ENCODE measurements at places on chromosomes 1 and 21.

DNA sequence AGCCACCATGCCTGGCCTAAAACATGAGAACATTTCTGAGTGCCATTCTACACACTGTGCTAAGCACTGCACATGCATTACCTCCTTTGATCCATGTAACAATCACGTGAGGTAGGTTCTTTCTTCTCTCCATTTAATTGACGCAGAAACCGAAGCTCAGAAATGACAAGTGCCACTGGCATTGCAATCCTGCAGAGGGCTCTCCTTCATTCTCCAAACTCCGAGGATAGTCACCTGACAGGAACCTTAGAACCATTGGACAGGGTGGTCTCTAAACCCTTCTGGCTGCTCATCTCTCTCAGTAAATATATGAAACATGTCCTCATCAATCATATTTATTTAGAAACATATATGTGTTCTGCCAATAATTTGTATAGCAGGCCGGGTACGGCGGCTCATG, 167.1 kb upstream of the JUN start:
- no peak for DNase-seq

GRCh38 chr1:57311411-57311810, 112.4 kb downstream of the DAB1 start:
- no peak for DNase-seq

- no peak for DNase-seq
Observed at GRCh38 chr1:198493329-198493728, 47.2 kb downstream of the ATP6V1G3 start.

DNA sequence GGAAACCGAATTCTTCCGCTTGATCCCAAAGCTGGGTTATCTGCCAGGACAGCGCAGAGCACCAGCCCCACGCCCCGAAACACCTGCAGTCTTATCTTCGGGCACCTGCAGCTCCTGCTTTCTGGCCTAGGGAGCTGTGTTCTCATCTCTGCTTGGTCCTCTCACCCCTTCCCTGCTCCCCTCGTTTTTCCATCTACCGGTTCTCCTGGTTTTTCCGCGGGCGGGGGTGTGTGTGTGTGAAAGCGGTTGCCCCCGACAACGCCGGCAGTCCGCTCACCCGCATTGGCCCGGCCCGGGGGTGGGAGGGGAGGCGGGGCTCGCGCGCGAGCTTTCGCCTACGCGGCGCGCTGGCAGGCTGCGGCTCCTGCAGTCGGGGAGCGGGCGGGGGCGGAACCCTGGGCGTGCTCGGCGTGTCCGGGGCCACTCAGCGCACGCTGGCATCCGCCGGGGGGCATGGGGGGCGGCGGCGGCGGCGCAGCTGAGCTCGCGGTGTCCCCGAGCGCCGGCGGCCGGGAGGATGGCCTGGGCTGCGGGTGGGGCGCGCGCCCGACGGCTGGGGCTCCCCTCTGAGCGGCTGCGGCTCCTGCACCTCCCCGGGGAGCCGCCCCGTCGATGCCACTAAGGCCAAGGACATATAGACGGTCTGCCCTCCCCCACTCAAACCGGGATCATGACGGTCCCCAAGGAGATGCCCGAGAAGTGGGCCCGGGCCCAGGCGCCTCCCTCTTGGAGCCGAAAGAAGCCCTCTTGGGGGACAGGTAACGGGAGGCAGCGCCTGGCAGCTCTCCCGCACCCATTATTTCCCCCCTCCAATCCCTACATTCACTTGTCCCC, 3.2 kb downstream of the ATP8B2 start:
- DNase-seq = no peak

DNA sequence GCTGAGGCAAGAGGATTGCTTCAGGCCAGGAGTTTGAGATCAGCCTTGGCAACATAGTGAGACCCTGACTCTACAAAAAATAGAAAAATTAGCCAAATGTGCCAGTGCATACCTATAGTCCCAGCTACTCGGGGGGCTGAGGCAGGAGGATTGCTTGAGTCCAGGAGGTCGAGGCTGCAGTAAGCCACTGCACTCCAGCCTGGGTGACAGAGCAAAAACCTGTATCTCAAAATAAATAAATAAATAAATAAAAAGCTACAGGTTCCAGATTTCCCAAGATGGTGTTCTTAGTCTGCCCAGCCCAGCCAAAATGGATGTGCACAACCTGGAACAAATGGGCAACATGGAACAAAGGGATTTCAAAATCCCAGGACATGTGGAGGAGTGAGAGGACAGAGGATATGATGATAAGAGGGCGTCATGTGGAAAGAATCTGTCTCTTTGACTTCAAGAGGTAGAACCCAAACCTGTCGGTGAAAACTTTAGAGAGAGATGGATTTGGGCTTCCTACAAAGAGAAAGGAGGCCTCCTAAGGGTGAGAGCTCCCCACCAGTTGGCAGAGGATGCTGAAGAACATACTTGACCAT, 3.2 kb downstream of the EDARADD start:
- no peak for DNase-seq

- no peak for DNase-seq
Observed at GRCh38 chr1:90862782-90863181, 145.7 kb upstream of the BARHL2 start.

DNA sequence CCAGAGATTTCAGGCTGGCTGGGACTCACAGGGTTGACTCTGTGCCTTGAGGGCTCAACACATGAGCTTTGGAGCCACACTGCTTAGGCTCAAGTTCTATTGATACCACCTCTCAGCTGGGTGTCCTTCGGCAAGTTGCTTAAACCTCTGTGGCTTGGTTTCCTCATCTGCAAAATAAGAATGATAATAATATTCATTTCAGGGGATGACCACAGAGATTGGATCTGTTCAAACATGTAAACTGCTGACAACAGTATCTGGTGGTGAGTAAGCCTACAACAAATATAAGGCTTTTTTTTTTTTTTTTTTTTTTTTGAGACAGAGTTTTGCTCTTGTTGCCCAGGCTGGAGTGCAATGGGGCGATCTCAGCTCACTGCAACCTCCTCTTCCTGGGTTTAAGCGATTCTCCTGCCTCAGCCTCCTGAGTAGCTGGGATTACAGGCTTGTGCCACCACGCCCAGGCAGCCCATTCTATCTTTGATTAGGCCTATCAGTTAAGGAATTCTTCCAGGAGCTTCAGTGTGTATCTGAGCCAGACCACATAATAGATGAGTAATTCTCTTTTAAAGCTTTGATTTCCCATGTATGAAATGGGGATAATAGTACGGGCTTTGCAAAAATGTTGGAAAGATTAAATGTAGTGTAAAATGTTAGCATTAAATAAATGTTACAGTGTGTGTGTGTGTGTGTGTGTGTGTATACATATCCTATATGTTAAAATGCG, 437.6 kb downstream of the PRDM2 start:
- DNase-seq = no peak

- DNase-seq = no peak
Observed at GRCh38 chr1:193104502-193104906, 710 bp downstream of the GLRX2 start.

- no peak for DNase-seq
Observed at GRCh38 chr1:233010146-233010545, 59.7 kb downstream of the NTPCR start.

GRCh38 chr21:46022551-46023525, 41.3 kb downstream of the COL6A1 start:
- DNase-seq = no peak

- no peak for DNase-seq
Observed at GRCh38 chr1:51729824-51730301, 113.0 kb downstream of the OSBPL9 start.

DNA sequence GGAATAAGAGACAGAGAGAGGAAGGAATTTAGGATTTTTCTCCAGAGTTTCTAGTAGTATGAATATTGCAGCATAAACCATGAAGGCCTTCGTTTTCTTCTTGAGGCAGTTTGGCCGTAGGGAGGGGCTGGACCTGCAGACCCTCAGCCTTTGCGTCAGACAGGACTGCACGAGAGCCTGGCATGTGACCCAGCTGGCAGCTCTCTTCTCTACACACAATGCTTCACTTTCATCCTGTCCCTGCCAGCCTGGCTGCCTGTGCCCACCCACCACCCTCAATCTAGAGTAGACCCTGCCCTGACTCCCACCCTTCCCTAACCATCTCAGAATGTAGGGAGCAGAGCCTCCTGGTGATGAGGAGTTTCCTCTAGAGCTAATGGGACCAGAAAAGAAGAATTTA, 1.6 kb downstream of the CA14 start:
- no peak for DNase-seq

DNA sequence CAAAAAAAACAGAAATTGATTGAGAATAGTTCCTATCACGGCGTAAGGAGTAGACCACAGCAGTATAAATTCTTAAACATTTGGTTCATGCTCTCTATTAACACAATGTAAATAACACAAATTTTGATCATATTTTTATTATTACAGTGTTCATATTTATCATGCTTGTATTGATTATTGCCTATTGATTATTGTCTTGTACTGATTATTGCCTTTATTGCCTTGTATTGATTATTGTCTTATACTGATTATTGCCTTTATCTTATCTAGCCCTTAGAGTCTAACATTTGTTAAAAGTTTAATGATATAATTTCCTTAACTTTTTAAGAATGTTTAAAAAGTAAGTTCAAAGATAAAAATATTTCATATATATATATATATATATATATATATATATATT, 460.7 kb downstream of the KCNT2 start:
- no peak for DNase-seq

GRCh38 chr1:109400035-109400655, 2.4 kb upstream of the SORT1 start:
- DNase-seq = no peak

- DNase-seq = no peak
Observed at GRCh38 chr1:115317101-115318012, 20.7 kb downstream of the NGF start.

DNA sequence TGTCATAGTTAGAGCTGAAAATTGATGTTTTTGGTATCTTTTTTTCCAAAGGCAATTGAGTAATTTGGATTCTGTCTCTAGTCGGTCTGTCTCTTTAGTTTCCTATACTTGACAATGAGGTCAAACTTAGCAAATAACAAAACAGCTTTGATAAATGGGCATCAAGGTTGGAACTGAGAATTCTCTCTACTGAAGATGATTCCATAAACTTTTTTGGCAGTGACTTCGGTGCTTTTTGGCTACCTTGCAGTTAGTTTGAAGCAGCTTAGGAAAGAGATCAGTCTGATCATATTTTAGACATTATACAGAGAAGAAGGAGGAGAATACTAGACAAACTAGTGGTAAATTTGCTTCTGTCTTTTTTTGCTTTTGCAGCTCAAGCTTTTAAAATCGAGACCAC, 559 bp downstream of the VCAM1 start:
- no peak for DNase-seq

GRCh38 chr1:108033550-108033951, 68.6 kb upstream of the VAV3 start:
- DNase-seq = no peak

DNA sequence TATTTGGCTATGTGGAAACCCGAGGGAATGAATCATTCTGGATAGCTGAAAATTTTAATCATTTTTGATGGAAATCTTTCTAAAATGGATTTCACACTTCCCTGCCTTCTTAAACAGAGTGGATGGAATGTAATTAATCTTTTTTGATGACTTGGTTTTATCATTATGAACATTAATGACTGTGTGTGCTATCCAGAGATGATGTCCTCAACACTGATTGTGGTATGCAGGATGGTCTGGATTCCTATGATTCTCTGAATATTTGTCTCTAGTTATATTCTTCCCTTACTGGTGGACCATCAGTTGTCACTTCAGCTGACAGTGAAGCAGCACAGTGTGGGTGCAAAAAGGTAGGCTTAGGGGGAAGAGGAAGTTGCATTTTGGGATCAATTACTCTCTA, 513.5 kb downstream of the LMO4 start:
- DNase-seq = no peak

DNA sequence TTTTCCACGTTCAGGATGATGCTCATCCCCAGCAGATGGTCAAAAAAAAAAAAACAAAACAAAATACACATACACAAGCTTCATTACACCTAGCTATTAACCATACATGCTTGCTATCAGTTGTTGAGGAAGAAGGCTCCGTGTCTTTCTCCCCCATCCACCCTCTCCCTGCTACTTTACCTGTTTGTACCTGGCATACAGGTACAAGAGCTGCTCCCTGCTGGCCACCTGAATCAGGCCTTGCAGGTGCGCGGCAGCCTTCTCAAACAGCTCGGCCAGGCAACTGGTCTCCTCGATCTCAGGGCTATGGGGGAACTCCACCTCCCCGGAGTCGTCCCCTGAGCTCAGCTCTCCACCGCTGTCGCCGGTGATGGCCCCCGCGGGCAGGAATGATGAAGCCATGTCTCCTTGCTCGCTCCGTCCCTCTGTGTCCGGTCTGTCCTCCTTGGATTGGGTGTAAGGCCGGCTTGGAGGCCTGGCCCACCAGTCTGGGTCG, 464 bp downstream of the ACBD6 start:
- peak; percentile 35 for DNase-seq

DNA sequence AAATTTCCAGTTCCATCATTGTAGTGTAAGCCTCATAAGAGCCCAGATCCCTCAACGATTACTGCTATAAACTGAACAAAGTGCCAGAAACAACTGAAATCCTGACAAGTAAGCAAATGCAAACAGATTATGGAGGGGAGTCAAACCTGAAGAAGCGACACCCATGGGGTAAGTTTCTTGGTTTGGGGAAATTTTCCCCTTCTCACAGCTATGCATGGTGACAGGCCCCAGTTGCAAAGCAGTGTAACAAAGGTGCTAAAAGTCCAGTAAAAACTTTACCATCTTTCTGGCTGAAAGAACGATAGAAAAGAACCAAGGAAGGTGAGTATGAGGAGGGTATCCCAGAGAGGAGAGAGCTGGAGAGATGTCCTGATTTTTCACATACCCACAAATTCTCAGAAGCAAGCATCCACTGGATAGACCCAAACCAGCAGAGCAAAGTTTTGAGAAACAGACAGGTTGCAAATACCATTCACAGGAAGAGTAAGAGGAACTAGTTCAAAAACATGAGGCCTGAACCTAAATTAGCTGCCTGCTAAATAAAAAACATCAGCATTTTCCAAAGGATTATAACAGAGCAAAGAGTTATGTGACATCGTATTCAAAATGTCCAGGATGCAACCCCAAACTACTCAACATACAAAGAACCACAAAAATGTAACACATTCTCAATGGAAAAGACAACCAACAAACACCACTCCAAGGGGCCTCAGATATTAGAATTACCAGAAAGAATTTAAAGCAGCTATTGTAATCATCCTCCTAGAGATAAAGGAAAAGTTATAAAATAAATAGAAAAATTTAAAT, 14.5 kb downstream of the SCYL3 start:
- DNase-seq = no peak

DNA sequence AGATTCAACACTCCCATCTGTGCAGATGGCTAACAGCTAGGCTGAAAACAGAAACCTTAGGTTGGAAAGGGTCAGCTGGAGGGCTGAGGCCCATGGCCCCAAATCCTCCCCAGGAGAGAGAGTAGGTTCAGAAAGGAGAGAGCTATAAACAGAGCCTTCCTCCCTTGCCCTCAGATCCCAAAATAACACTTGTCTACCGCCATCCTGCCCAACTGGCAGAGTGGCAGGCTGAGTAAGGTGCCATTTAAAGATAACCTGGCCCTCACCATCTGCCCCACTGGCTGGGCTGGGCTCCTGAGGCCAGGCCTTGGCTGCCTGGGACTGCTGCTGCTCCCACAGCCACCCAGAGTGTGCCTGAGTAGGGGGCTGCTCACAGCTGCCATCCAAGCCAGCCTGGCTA, 4.3 kb upstream of the SHISA4 start:
- no peak for DNase-seq

Data from right renal pelvis (tissue), 4 donors.